NCI-H526 treated with DMSO at 0.1 percent for 48 hours (cell line): ENCODE measurements at places on chromosomes 5 and 9.
A peak's percentile ranks its signal among the peaks of the same experiment; 100 is the strongest.

GRCh38 chr9:124742940-124743339 lies 28.2 kb downstream of the NR6A1 start:
- no peak for DNase-seq

- DNase-seq: peak; percentile 91
These were observed 30.6 kb upstream of the MATR3 start for GRCh38 chr5:139262742-139263445.

- no peak for DNase-seq
These were observed 25.1 kb downstream of the ENG start for GRCh38 chr9:127829205-127829906.

DNA sequence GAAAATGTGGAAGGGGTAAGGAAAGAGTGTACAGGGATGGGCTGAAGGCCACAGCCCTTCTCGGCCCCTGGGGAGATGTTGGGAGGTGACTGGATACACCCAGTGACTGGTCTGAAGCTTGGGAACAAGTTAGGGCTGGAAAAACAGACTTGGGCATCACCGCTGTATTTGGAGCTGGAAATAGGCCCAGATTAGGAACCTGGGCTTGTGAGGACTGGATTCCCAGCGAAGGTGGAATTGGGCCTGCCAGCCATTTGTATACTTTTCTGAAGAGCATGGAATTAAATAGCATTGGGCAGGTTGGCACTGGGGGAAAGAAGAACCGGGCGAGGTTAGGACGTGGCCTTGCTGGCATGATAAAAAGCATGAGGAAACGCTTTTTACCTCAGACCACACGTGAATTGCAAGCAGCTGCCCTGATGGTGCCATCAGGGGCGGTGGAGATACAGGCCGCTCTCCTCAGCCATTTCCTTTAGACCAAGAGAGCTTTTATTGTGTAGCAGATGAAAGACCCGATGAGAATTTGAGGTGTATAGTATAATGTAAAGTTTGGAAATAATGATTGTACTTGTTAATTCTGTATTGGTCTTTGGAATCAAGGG lies 37.8 kb downstream of the OTULIN start:
- no peak for DNase-seq

GRCh38 chr5:6734243-6734700 lies 21.0 kb downstream of the TENT4A start:
- no peak for DNase-seq

- no peak for DNase-seq
These were observed 453 bp upstream of the CCL28 start for GRCh38 chr5:43412644-43413043.

DNA sequence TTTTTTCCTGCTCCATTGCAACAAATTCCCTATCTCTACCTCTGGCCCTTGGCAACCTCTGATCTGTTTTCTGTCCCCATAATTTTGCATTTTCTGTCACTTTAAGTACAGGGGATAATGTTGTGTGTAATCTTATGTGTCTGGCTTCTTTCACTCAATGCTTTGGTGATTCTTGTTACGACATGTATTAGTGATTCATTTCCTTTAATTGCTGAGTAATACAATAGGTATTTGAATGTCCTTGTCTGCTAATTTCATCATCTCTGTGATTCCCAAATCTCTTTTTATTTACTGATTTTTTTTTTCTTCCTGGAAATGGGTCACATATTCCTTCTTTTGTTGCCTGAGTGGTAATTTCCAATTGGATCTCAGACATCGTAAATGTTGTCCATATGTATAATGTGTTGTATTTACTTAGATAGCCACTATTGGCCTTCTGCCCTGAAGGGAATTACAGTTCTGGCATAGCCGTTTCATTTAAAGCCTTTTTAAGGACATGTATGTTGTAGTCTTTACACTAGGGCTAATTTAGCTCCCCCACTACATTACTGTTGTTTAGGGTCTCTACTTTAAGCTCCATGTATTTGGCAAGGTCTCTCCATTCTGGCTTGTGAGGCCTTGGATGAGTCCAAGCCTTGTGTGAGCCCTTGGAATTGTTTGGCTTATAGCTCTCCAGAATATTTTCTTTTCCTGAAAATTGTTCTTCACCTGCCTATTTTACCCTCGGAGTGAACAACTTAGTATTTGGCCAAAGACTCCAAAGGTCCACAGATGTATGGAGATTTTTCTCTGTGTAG lies 683.8 kb downstream of the LRRC70 start:
- no peak for DNase-seq

DNA sequence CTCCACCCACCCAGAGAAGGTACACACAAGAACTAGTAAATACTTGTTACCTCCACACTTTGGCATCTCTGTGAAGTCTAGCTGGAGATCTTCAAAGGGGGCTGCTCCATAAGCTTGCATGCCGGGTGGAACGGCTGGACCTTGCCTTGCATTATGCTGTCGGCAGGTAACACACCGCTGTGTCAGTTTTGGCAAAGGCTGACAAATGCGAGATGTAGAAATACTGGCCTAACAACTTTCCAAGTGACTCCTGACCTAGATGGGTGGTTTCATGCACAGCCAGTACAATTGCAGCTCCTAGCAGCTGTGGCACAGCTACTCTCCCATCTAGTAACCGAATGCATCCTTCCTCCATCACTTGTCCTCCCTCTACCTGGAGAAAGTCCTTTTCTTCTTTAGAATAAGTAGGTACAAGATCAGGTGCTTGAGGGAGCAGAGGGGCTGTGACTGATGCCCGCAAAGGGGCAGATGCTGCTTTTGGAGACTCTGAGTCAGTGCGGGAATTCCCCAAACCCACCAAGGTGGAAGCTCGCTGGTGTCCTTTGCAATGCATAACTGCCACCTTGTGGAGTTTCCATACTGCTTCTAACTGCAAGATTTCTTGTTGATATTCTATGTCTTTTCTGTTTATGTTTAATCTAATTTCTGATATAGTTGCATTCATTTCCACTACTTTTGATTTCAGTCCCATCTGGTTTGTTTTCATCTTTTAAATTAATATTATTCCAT lies 78.4 kb downstream of the TMEM161B start:
- no peak for DNase-seq

GRCh38 chr5:9082996-9083395 lies 462.9 kb downstream of the SEMA5A start:
- no peak for DNase-seq

GRCh38 chr9:87518702-87519335 lies 21.2 kb downstream of the DAPK1 start:
- no peak for DNase-seq

DNA sequence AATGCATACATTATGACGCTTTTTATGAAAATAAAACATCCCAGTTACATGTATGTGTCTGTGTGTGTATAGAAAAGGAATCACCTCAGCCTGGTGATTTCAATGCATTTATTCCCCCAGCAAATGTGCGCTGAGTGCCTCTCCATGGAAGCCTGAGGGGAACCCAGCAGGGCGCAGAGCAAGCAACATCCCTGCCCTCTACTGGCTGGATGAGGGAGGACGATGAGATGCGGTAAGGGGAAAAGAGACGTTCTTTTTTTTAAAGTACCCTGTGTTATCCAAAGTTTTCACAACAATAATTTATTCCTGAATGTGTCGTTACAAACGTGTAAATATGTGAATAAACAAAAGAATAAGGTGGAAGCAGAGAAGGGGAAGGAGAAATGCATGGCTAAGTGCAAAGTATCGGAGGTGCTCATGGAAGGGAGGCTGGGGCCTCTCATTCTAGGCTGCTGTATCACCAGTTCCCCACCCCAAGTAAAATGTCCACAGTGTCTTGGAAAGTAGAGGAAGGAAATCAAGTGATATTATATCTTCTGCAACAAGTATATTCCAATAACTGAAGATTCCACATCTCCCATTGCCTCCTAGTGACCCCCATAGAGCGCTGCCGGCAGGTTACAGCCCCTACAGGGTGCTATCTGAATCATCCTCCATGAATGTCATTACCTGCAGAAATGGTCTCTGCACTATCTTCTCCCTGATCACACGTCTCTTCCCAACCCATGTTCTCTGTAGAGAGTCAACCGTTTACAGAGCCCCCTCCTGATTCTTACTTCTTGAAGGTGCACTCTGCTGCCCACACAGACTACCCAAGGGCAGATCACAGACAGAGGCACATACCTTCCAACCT lies 13.0 kb upstream of the ABLIM3 start:
- no peak for DNase-seq

DNA sequence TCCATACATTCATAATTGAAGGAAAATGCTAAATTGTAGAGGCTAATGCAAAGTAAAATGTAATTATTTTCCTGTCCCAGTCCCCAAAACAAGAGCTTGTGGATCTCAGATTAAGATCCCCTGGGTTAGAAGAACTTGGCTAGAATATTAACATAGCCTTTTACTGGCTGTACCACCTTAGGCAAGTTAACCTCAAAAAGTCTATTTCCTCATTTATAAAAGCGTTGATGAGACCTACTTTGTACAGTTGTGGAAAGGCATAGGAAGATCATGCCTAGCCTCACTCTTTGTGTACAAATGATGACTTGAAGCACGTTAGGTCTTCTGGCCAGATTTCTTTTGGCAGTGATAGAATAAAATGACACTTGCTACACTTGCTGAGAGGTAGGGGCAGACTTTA lies 97.2 kb downstream of the F2RL2 start:
- DNase-seq: no peak
